ENCODE measurements at places on chromosomes 6 and 20.

GRCh38 chr6:136326038-136326553 is 36.5 kb upstream of the BCLAF1 start:
- DNase-seq: no peak

- DNase-seq: no peak
These were observed 9.1 kb downstream of the PAX1 start for GRCh38 chr20:21714297-21715192.

DNA sequence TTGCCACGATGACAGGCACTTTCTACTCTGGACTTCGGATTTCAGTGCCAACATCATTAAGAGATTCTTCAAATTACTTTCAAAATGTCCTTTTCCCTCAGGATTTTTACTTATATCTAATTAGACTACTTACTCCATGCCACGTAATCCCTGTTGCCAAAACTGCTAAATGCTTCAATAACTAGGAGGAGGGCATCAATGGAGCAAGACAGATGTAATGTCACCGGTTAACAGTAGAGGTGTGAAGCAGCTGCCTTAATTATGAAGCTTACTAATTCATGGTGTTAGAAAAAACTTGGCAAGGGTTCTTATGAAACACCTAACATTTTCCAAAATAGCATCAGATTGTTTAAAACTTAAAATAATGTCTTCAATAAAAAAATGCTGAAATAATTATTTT is 111.2 kb upstream of the SIM1 start:
- DNase-seq: no peak

- no peak for DNase-seq
These were observed 179.7 kb upstream of the MYLIP start for GRCh38 chr6:15948930-15949900.

DNA sequence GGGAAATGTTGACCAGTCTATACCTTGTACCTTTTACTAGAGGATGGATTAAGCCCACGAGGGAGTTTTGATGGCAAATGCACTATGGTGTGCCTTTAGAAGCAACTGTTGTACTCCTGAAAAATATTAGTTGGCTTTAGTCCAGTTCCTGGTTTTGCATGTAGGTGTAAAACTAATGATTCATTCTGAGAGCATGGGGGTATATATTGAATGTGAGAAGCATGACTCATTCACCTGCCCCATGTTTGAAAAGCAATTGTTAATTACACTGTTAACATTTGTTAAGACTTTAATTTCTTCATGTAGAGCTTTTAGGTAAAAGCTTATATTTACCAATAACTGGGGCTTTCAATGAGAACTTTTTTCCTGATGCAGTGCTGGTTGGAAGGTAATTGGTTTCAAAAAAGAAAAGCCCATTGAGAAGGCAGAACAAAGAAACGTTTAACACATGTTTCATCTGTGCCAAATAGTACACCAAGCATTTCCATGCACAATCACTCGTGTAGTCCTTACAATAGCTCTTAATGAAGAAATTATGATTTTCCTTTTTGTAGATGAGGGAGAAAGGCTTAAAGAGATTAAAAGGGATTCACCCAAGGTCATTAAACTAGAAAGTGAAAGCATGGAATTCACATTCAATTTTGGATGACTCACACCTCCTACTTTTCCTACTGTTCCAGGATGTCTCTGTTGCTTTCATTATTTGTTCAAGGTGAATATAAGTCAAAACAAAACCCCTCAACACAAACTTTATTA is 134.1 kb downstream of the CCDC170 start:
- DNase-seq: no peak

DNA sequence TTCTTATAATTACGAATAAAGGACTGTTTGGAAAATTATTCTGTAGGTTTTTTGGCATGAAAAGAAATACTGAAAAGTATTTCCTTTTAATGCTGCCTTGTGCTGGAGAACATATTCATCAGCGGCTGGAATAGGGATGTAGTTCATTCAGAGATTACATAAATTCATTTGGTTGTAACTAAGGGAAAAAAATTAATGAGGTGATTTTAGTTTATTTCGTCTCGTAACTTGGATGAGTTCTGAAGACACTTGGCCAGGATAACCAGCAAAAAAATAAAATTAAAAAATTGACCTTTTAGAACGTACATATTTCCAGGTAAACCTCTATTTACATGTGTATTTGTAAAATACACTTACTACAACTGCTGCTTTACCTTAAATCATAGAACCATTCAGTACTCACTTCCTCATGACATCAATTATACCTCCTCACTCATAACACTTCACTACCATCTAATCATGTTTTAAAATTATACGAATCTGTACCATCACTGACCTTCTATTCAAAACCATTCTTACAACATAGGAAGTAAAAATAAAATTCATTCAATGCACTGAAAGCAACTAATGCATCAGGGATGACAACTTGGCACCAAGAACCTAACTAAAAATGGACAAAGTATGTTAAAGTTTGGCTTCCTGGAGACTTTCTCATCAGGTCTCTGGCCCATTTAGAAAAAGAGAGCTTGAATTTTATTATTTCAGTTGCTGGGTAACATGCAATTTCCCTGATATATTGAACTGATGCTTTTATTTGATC is 17.2 kb downstream of the KLHL31 start:
- DNase-seq: no peak

DNA sequence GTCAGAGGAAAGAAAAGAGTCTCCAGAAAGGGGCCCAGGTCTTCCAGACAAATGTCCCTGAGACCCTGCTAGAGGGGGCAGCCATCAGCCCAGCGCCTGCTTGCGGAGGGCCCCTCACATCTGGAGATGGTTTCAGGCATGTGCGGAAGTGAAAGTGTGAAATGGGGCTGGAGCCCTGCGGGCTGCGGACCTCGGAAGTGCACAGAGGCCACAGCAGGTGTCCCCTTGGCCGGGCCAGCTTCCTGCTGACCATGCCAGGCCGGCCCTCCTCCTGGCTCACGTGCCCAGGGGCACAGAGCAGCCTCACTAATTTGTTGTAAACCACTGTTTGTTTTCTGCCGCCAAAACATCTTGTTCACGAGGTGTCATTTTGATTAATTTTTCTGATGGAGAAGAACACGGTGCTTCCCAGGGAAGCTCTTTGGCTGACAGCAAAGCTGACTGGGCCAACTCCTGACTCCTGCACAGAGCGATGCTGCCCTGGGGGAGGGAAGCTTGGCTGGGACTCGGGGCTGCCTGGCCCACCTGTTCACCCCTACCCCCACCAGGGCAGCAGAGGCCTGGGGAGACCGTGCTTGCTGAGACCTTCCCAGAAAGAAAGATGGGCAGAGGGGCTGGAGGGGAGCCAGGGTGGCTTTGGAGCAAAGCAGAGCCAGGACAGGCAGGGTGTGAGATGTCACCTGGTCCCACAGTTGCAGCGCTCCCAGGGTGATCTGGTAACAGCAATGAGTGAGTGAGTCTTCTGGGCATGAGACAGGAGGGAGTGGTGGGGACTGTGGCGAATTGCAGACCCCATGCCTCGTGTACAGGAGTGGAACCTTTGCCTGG is 54.2 kb downstream of the BCAS4 start:
- DNase-seq: no peak

DNA sequence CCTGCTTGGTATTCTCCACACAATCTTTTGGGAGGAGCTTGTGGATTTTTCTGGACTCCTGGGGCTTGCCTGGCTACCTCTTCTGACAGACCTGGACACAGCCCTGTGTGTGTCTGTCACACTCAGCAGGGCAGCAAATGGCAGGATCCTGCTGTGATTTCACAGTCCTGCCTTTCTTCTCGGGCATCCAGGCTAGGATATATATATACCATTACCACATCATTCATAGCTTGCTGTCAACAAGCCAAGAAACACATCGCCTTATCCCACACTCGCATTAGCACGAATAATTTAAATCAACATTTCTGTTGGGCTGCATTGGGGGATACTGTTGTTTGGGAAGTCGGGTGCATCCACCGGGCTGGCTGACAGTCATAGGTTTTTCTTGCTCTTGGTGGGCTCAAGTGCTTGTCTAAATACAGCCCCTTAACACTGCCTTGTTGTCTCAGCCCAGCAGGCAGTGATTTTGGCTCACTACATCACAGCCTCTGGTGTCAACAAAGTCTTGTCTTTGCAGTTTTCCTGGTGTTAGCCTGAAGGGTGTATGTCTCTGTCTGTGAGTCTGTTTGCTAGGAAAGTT is 154.9 kb upstream of the FERMT1 start:
- DNase-seq: no peak

GRCh38 chr6:123902738-123903313 is 99.2 kb downstream of the NKAIN2 start:
- no peak for DNase-seq

DNA sequence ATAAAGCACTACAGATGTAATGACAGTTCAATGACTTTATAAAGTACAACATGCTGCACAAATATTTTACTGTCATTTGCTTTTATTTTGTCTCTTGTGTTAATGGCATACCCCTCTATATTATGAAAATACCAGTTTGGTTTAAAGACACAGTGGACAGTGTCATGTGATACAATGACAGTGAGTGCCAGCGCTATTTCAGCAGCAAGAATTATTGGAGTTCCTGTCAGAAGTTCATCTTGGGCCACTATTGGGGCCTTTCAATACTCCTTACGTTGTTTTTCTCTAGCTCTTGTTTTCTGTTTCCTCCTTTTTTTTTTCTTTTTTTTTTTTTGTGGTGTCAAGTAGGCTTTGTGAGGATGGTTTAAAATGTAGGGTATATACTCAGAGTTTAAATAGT is 232.5 kb downstream of the FARS2 start:
- no peak for DNase-seq

DNA sequence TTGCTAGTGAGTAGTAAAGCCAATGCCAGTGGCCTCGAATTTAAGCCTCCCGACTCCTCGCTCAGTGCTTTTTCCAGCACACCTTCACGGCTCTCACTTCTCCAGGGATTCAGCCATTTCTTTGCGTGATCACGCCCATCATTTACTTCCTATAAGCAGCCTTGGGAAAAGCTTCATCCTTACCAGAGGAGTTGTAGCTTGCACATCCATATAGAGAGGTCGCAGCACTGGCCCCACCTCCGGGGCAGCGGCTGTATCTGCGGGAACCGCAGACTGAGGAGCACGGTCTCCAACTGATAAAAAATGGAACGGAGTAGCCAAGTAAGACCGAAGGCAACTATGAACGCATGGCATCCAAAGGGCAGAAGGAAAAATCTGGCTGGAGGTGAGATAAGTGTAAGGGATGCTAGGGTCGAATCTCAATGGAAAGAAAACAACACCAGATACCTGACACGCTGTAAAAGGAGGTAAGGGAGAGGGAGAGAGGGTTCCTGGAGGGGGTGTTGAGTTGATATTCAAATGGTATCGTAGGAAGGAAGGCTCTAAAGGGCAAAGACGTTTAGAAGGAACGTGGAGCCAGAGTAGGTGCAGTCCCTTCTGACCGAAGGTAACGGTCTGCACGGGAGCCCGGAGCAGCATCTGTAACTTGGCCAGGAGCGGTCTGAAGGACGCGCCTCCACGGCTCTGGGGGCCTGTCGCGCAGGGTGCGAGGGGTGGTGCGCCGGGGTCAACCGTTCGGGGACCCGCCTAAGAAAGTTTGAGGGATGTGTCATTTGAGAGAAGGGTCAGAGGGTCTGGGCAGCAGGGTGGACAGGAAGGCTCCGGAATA is 640 bp downstream of the NFS1 start:
- DNase-seq: no peak

DNA sequence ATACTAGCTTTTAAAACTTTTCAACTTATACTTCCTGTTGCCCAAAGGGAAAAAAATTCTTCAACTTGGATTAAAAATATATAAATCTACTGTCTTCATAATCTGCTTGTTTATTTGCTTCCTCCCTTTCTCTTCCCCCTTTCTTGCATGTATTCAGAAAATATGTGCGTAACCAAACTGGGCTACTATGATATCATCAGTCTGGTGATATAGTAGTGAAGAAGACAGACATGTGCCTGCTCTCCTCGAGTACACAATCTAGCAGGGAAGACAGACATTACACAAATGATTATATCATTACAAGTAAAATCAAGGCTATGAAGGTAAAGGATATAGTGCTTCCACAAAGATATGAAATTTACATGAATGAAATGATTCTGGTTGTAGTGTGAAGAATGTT is 31.0 kb downstream of the IBTK start:
- no peak for DNase-seq

- DNase-seq: no peak
These were observed 76.8 kb downstream of the SASH1 start for GRCh38 chr6:148419430-148419829.

DNA sequence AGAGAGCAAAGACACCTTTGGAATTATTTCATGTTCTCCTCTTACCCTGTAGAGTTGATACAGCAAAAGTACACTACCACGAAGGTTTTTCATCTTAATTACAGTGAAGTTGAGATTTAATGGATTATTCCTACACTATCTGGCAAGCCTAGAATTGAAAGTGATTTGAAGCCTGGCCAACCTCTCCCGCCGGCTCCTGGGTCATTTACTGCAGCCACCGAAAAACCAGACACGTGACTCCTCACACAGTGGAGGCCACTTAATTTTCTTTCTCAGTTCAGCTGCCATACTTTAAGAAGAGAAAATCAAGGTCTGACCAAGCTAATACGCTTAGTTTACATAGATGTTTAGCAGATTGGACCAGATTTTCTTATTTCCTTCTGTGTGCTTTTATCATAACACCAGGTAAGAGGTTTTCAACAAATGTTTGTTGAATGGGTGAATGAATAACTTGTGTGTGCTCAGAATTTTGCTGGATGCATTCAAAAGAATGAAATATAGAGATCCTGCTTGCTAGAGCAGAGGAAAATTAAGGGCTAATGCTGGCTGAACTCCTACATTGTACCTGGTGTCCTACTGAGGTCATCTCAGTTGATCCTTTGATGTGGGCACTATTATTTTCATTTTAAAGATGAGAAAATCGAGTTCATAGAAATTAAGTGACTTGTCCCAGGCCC is 97.2 kb upstream of the PDE10A start:
- DNase-seq: no peak

- no peak for DNase-seq
These were observed 22.2 kb upstream of the TULP4 start for GRCh38 chr6:158290040-158290439.

- DNase-seq: no peak
These were observed 159.3 kb upstream of the PLCB4 start for GRCh38 chr20:8909596-8909995.

- DNase-seq: no peak
These were observed 131.6 kb upstream of the SOX4 start for GRCh38 chr6:21461844-21462518.

- DNase-seq: no peak
These were observed 154.6 kb downstream of the ADAT2 start for GRCh38 chr6:143295932-143296331.

DNA sequence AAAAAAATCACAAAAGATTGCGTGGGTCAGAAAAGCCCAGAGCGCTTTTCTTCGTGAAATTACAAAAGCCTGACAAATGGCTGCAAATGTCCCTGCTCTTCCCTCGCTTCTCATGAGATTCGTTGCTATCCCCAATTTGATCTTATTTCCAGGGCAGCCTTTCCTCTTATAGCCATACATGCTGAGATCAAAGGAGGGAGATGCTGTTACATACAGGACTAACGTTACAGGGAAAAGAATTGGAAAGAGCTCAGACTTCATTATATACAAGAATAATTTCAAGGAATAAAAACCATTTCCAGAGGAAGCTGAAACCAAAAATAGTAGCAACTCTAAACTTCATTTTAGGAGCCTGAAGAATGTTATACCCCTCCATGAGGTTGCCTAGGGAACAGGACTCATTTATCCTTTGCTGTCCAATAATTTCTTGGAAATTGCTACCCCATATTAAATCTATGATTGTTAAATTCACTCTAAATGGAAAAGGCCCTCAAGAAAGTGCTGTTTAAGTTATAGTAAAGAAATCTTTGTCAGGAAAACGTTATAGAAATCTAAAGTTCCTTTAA is 81.0 kb downstream of the METTL24 start:
- DNase-seq: no peak

- no peak for DNase-seq
These were observed 246.9 kb downstream of the SOX4 start for GRCh38 chr6:21840428-21840827.

- DNase-seq: no peak
These were observed 39.0 kb downstream of the SLC23A2 start for GRCh38 chr20:4962241-4962855.

Data from stimulated activated CD8-positive, alpha-beta memory T cell treated with anti-CD3 and anti-CD28 coated beads, Interleukin-4, amount 100 ng/mL, for 1 hour (primary cell).